H9 (cell line): ENCODE measurements at places on chromosomes 11 and 22.

DNA sequence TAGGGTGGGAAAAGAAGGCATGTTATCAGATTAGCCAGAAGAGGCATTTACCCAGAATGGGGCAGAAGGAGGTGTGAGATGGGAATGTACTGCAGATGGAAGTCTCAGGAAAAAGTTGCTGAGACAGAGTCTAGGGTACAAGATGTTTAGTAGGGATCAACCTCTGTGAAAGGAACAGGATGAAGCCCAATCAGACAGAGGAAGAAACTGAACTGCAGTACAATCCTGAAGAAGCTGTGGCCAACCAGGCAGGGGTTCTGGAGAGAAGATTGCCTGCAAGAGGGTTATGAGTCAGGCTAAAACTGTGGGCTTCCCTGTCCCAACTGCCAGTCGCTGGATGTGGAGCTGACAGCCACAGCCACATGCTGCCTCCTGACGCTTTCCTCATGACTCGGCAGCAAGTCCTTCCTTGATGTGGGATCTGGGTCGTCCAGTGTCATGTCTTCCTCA is 64.0 kb downstream of the CWC15 start:
- H3K4me1 ChIP-seq: no peaks in the 10 kb centered on the region
- H3K4me3 ChIP-seq: no peak overlapping the region
- H3K36me3 ChIP-seq: no peaks in the 10 kb centered on the region
- H3K27me3 ChIP-seq: no peaks in the 10 kb centered on the region

- DNase-seq: no peak
- H3K4me1 ChIP-seq: peaks cover 2% of the 10 kb centered on the region
- no peaks in the 10 kb centered on the region for H3K36me3 ChIP-seq
Observed at GRCh38 chr11:114130629-114131277, 71.2 kb downstream of the ZBTB16 start.

DNA sequence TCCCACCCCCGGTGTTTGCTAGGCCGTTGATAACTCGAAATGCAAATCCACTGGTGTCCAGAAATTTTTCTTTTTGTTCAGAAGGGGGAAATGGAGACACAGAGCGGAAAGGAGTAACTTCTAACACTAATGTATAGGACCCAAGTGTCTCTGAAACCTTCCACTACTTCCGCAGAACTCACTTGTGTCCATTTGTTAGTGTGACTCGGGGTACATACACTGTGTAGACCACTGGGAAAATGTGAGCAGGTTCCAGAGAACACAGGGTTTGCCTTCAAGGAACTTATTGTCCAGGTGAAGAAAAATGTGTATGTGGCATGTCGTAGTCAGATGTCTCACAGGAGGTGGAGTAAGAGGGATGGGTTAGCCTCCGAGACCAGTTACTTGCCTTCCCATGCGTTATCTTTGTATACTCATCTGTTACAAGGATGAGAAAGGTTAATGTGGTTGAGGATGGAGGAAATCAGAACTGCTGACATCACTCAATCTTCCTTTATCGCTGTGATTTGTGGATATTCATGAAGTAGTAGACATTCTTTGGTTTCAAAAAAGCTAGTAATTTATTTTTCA is 857 bp downstream of the ARCN1 start:
- no peaks in the 10 kb centered on the region for H3K4me1 ChIP-seq
- H3K36me3 ChIP-seq: peaks cover 6% of the 10 kb centered on the region; the same call in 1 of the 2 replicates
- peak overlapping the region; percentile 95 for H3K4me3 ChIP-seq
- DNase-seq: no peak
- no peak overlapping the region for H3K27ac ChIP-seq
- H3K27me3 ChIP-seq: no peaks in the 10 kb centered on the region

DNA sequence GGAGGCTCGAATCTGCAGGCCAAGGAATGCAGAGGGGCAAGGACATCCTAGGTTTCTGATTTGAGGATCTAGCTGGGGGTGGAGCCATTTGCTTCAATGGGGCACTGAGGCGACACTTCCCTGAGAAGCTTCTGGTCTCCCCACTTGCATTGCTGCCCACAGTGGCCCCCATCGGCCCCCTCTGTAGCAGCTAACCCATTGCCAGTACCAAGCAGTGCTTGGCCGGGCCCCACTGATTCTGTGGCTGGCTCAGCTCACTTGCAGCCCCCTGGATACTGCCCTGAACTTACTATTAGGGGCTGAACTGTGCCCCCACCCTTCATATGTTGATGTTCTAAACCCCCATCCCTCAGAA is 42.9 kb upstream of the SHISAL1 start:
- no peak overlapping the region for H3K27ac ChIP-seq
- DNase-seq: no peak
- H3K4me3 ChIP-seq: no peak overlapping the region
- no peaks in the 10 kb centered on the region for H3K36me3 ChIP-seq

DNA sequence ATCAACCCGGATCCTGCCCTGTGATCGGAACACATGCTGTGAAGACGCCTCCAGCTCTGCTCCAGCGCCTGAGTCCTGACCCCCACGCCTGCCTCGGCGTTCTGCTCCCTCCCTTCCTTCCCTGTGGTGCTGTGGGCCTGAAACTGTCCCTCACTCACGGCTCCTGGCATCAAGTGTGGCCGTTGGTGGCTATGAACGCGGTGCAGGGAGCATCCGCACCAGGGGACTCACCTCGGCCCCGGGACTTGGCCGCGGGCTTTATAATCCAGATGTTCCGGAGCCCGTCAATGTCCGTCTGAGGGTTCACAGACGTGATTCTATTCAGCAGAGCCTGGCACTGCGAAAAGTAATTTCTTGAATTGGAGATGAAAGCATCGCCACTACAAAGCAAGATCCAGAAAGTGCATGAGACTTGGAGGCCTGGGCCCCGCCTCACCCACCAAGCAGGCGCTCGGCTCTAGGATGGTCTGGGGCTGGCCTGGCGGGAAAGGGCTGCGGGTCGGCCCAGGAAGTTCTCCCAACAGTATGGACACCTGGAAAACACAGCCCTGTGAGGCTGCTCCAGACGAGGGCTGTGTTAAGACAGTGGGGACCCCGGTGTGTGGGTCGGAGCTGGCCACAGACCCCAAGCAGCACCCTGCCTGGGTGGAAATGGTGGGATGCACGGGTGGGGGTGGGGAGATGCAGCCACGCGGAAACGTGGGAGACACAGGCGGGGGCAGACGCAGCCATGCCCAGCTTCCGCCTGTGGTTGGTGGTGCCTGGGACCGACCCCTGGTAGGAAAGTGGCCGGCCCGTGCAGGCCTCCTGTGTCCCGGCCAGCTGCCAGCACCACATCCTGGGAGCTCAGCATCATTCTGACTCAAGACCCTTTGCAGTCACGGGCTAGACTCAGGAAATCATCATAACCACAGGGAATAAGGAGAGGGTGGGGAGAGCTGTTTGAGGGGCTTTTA is 21.8 kb upstream of the IL17REL start:
- H3K4me3 ChIP-seq: no peak overlapping the region
- no peaks in the 10 kb centered on the region for H3K36me3 ChIP-seq
- H3K4me1 ChIP-seq: no peaks in the 10 kb centered on the region

DNA sequence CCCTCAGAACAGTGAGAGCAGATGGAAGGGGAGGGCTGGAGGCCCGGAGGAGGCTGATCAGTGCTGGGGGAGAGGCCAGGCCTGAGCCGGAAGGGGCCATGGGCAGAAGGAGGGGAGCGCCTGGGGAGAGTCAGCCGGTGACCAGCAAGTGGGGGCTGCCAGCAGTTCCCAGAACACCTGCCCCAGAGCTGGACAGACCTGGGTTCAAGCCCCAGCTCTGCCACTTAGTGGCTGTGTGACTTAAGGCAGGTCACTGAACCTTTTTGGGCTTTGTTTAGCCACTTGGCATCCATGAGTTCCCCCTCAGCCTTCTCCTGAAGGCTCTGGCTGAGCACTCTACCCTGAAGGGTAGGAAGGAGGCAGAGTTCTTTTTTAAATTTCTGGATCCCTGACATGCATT is 17.4 kb downstream of the WNT11 start:
- no peaks in the 10 kb centered on the region for H3K36me3 ChIP-seq
- H3K4me3 ChIP-seq: no peak overlapping the region
- no peaks in the 10 kb centered on the region for H3K27me3 ChIP-seq
- DNase-seq: no peak

DNA sequence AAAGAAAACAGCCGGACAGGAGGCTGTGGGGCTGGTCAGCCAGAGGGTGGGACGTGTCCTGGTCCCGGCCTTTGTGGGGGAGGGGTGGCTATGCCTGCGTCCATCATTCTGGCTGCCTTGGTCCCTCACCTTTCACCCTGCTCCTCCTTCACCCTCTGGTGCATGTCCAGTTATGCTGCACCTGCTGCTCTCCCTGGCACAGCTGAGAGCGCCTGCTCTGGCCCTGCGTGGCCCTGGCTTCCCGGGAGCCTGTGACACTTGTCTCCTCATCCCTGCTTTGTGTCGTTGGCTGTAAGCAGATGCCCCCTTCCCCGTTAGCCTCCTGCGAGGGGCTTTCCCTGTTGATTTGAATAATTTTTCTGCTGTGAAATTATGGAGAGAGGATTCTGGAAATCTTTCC is 16.6 kb downstream of the PHRF1 start:
- H3K27me3 ChIP-seq: no peaks in the 10 kb centered on the region
- no peak for DNase-seq
- H3K27ac ChIP-seq: no peak overlapping the region
- H3K36me3 ChIP-seq: peaks cover 88% of the 10 kb centered on the region
- H3K4me3 ChIP-seq: no peak overlapping the region

DNA sequence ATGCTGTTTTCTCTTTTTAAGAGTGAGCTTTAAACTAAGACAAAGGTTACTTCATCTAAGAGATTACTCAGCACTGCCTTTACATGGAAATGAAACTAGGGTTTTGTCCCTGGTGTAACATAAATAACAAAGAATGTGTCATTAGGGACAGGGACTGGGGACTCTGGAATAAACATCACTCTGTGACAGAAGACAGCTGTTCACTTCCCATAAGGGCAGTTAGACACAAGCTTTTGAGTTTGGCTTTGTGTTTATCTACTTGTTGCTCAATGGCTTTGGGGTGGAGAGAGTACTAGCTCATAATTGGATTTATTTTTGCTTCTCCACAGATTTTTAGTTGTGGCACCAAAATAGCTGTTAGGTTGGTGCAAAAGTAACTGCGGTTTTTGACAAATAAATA is 154.5 kb downstream of the OR4C45 start:
- no peak overlapping the region for H3K27ac ChIP-seq
- peaks cover 20% of the 10 kb centered on the region; the same call in 2 of the 3 replicates for H3K36me3 ChIP-seq
- H3K27me3 ChIP-seq: no peaks in the 10 kb centered on the region
- no peak overlapping the region for H3K4me3 ChIP-seq
- no peak for DNase-seq

GRCh38 chr11:110715541-110715940 is 3.3 kb upstream of the ARHGAP20 start:
- H3K36me3 ChIP-seq: no peaks in the 10 kb centered on the region
- no peak overlapping the region for H3K27ac ChIP-seq
- H3K4me1 ChIP-seq: no peaks in the 10 kb centered on the region
- no peak overlapping the region for H3K4me3 ChIP-seq
- H3K27me3 ChIP-seq: peaks cover 25% of the 10 kb centered on the region; the same call in 1 of the 2 replicates
- DNase-seq: no peak

DNA sequence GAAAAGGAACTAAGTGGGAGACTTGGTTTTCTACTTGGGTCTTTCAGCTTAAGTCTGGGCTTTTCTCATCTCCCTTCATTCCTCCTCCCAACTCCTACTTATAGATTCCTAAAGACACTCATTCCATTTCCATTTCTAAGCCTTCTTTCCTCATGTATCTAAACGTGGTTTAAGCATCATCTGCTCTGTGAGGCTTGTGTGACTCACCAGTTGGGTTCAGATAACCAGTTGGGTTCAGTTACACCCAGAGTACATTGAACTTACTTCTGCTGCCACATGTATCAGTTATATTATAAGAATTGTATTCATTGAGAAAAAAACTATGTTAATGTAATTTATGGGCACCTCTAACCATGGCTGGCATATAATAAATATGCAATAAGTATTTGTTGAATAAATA is 831.2 kb upstream of the CCDC90B start:
- H3K4me1 ChIP-seq: no peaks in the 10 kb centered on the region
- DNase-seq: no peak
- no peaks in the 10 kb centered on the region for H3K36me3 ChIP-seq
- H3K4me3 ChIP-seq: no peak overlapping the region
- no peaks in the 10 kb centered on the region for H3K27me3 ChIP-seq
- H3K27ac ChIP-seq: no peak overlapping the region

- no peaks in the 10 kb centered on the region for H3K36me3 ChIP-seq
- DNase-seq: no peak
- H3K27ac ChIP-seq: no peak overlapping the region
- H3K4me1 ChIP-seq: no peaks in the 10 kb centered on the region
- H3K4me3 ChIP-seq: no peak overlapping the region
- no peaks in the 10 kb centered on the region for H3K27me3 ChIP-seq
Observed at GRCh38 chr11:28690746-28691145, 582.6 kb downstream of the METTL15 start.

- no peaks in the 10 kb centered on the region for H3K27me3 ChIP-seq
- DNase-seq: no peak
- H3K36me3 ChIP-seq: no peaks in the 10 kb centered on the region
- no peak overlapping the region for H3K4me3 ChIP-seq
- no peaks in the 10 kb centered on the region for H3K4me1 ChIP-seq
Observed at GRCh38 chr11:9636691-9637090, 27.2 kb upstream of the SWAP70 start.

DNA sequence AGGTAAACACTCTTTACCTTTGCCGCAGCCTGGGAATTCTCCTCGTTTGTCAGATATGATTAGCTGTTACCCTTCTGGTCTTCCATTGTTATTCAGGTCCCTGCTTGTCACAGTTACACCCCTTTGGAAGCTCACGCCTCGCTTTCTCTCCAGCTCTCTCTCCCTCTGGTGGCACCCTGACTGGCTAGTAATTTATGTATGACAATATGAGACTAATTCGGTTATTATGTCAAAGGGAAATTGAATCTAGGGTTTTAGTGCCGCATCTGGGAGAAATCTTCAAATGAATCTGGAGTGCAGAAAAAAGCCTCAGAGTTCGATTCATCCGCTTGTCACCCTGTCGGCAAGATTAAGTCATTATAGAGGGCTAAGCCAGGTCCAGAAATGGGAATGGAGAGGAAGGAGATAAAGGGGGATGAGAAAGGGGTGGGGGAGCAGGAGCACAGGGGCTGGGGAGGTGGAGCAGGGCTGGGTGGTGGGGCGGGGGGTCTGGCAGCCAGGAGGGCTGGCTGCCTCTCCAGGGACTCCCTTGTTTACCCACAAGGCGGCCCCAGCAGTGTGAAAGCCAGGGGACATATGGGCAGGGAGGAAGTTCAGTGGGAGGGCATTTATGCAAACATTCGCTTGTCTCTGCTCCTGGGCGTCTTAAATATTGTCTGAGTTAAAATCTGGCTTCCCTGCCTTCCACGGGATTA is 179.0 kb upstream of the NECTIN1 start:
- no peak overlapping the region for H3K27ac ChIP-seq
- H3K36me3 ChIP-seq: no peaks in the 10 kb centered on the region
- DNase-seq: no peak
- H3K27me3 ChIP-seq: no peaks in the 10 kb centered on the region
- no peak overlapping the region for H3K4me3 ChIP-seq

- peaks cover 11% of the 10 kb centered on the region for H3K4me1 ChIP-seq
- H3K4me3 ChIP-seq: no peak overlapping the region
- H3K27me3 ChIP-seq: no peaks in the 10 kb centered on the region
- H3K36me3 ChIP-seq: no peaks in the 10 kb centered on the region
- no peak overlapping the region for H3K27ac ChIP-seq
- no peak for DNase-seq
Observed at GRCh38 chr11:83695046-83695445, 408.9 kb upstream of the CCDC90B start.

DNA sequence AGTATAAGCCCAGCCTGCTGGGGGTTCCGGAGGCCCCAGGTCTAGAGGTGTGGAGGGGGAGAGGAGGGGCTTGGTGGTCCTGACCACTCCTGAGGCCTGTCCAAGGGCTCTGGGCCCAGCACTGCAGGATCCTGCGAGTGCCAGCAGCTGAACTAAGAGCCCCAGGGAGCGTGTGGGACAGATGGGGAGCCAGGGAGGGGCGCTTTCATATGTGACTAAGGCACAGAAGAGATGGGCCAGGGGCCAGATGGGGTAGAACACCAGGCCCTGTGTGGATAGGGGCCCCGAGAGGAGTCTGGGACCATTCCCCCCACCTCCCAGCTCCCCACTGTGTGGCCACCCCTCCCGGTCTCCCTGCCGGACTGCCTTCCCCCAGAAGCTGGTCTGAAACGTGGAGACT is 18.4 kb downstream of the MAFF start:
- H3K4me3 ChIP-seq: no peak overlapping the region
- no peak for DNase-seq
